ENCODE measurements at places on chromosomes 3 and 15. TPM values are rescaled to one million over a fixed set of nuclear protein-coding genes. Genes with fewer than 3 reads are reported as not detected.

Gene SEMA3F
- 69.6 TPM for total RNA-seq

Gene SLC27A2
- 0.18 TPM for total RNA-seq

Gene SI
- not detected for total RNA-seq

Gene ACY1
- total RNA-seq, result 50.3 TPM

Gene ROPN1
- total RNA-seq, result not detected

Gene SPSB4
- total RNA-seq, result 0.05 TPM

Gene ZNF717
- 6.3 TPM for total RNA-seq

Gene ALAS1
- total RNA-seq, result 89.4 TPM

Gene EOMES
- 2.5 TPM for total RNA-seq

Gene GATM
- total RNA-seq, result 7.6 TPM

Gene HRG
- total RNA-seq, result not detected

Gene ACAN
- total RNA-seq, result 0.03 TPM

Gene TGM4
- total RNA-seq, result 0.46 TPM

Gene CCDC39
- not detected for total RNA-seq

Gene GMNC
- not detected for total RNA-seq

Gene C3orf62
- 2.3 TPM for total RNA-seq

Gene IGDCC3
- total RNA-seq, result 0.18 TPM

Gene BFSP2
- total RNA-seq, result 0.67 TPM

Gene GOLGA6A
- total RNA-seq, result 0.05 TPM

Gene PLA2G4E
- not detected for total RNA-seq

Gene COL6A5
- not detected for total RNA-seq
